Fibroblast of upper back skin (primary cell): ENCODE measurements at places on chromosomes 1 and 21.

- no peak for DNase-seq
Observed at GRCh38 chr1:64851664-64852063, 106.8 kb downstream of the RAVER2 start.

DNA sequence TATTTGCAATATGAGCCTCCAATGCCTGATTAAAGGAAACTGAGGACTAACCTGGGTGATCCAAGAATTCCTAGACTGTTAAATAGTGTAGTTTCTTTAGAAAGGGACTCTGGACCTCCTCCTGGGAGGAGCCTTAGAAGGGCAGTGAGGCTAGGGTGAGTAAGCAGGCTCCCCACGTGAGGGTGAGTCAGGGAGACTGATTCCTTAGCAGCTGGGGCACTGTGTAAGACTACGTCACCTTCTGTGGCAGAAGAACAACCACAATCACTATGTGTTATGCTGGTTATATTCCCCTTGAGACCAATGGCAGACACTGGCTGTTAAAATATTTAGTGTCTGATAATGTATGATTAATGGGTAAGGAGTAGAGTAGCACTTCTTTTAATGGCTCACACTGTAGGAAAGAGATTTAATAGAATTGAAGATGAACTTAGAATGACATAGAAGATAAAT lies 53.3 kb upstream of the SYT14 start:
- DNase-seq = peak; percentile 99

DNA sequence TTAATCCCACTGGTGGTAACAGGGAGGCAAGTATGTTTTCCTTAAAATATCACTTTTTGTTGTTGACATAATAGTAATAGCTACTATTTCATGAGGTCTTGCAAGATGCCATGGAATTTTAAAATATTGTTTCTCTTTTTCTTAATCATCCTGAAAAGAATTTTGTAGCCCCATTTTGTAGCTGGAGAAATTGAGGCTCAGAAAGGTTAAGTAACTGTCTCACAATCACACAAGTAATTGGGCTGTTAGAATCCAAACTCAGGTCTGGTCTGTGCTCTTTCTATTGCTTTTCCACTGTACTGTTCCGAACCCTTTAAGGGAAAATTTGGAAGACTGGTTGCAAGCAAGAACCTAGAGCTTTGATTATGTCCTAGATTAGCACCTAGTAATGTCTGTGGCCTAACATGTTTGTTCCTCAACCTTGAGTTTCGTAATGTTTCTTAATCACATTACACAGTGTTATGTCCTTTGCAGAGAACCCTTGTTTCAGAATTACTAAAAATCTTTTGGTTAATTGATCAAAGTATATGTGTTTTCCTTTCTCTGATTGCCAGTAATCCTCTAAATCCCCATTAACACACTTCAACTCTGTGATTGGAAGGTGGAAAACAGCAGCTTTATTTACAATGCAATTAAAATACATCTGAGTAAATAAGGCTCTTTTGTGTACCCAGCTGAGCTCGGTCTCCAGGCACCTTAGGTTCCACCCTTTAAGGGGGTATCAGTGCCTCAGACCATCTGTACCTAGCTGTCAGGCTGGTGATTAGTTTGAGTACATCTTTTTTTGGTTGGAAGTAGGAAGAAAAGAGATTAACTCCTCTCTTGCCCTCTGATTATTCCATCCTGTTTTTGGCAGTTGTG lies 10.4 kb downstream of the LRRC42 start:
- no peak for DNase-seq

DNA sequence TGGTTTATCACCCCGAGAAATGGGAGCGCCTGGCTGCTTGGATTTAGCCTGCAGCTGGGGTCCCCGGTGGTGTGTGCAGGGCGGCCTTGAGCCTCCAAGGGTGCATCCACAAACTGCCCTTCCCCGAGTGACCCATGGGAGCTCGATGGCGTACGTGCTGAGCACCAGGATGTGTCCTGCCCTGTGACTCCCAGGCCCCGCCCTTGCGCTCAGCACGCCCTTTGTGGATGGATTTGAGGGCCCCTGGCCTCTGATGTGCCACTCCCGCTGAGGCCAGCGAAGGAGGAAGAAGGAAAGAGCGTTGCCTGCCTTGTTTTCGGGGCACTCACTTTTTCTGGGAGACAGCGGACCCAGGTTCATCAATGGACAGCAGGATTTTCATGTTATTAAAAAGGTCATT lies 1.7 kb upstream of the TFF3 start:
- no peak for DNase-seq

DNA sequence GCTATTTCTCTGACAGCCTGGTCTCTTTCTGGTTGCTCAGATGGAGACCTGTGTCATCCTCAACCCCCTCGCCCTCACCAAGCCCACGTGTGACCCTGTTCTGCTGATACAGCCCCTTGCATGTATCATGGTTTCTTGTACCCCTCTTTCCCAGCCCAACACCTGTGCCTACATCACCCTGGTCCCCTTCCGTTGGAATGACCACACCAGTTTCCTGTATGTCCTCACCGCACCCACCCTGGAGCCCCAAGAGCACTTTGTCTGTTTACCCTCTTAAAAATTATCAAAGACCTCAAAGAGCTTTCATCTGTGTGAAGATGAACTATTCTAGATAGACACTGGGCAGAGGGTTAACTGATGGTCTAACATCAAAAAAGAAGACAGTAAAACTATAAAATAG lies 179.5 kb downstream of the GALNT2 start:
- DNase-seq = no peak

DNA sequence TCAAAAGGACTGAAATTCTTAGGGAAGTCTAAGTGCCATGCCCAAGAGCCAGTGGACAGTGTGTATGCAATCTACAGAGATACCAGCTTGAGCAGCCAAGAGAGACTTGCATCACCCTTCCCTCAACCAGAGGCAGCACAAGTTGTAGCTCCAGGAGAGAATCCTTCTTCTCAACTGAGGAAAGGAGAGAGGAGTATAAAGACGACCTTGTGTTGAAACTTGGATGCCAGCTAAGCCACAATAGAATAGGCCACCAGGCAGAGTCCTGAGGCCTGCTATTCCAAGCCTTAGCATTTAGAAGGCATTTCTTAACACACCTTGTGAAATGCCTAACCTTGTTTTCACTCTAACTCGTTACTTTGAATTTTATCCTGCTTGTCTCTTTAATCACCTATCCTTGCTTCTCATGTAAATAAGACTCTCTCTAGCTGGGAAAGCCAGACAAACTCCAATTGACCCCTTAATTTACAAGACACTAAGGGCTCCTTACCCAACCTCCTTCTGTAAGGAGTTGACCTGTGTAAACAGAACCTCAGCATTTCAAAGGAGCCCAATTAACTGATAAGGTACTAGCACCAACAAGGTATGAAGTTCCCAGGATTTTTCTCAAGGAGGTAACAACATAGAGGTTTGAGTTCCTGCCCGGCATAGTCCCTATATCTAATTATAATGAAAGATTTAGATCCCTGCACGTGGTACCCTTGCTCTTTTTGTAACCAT lies 738.8 kb downstream of the AMY1C start:
- no peak for DNase-seq

- DNase-seq = peak; percentile 61
Observed at GRCh38 chr1:91526496-91526895, 25.8 kb downstream of the CDC7 start.

- DNase-seq = no peak
Observed at GRCh38 chr1:233744779-233745513, 131.0 kb downstream of the KCNK1 start.

- DNase-seq = peak; percentile 9
Observed at GRCh38 chr1:40243351-40243750, 4.4 kb upstream of the TMCO2 start.

- no peak for DNase-seq
Observed at GRCh38 chr1:110356379-110356778, 17.2 kb downstream of the RBM15 start.

DNA sequence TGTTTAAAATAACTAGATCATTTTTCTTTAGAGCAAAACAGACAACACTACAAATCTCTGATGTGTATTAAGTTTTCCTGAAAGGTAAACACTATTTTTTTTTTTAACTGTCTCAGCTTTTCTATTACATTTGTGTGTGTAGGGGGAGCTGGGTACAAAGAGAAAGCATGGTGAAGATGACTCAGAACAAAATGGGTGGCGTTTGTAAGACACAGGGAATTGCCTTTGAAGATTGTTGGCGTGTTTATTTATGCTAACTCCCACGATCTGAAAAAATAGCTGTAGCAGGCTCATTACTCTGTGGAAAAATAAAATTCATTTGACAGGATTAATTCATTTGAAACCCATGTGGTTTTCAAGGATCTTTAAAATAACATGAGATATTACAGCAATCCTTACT lies 285.1 kb downstream of the RYR2 start:
- no peak for DNase-seq

DNA sequence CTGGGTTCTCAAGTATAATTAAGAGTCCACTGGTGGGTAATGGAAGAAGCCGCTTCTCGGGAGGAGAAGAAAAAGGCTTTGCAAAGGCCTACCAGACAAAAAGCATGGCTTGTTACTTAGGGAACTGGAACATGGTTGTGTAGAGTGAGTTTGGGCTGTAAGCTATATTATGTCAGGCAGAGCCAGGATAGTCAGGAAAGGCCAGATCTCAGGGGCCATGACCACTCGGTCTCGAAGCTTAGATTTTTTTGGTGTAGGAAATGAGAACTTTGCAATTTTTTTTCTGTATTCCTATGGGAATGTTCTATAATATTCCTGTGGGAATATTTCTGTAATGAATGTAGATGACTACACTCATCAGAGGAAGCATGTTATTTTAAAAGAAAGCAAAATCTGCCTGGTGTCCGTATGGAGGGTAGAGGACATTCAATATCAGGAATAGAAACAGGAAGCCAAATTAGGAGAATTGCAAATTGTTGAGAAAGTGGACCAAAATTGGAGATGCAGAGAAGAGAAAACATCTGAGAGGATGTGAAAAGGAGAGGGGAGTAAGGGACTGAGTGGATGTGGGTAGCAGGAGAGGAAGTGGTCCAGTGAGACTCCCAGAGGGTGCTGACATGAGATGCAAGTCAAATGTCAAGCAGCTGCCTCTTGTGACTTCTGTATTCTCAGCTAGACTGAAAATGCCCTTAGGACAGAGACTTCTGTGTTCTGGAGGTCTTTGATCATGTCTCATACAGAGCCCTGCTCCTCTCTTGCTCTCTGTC lies 45.2 kb upstream of the HAO2 start:
- no peak for DNase-seq

GRCh38 chr1:116769104-116769452 lies 14.8 kb downstream of the CD2 start:
- DNase-seq = no peak

DNA sequence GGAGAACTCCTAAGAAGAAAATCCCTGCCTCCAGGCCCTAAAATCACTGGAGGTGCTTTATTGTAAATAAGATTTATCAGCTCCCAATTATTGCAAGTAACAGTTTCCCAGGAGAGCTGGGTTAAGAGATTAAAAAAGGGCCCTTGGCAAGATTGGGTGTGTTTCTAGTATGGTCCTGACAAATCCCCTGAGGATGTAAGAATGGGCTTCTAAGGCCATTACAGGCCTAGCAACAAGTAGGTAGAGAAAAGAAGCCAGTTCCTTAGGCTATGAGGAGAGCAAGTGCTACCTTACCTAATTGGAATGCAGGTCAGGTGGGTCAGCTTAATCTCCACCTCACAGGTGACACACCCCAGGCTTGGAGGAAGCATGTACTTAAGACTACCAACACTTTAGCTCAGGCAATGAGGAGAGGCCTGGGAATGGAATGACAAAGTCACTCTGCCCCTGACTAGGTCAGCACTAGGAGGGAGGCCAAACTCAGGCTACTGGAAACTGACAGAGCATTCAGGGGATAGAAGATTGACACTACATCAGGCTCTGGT lies 6.8 kb upstream of the OTUD7B start:
- DNase-seq = no peak

DNA sequence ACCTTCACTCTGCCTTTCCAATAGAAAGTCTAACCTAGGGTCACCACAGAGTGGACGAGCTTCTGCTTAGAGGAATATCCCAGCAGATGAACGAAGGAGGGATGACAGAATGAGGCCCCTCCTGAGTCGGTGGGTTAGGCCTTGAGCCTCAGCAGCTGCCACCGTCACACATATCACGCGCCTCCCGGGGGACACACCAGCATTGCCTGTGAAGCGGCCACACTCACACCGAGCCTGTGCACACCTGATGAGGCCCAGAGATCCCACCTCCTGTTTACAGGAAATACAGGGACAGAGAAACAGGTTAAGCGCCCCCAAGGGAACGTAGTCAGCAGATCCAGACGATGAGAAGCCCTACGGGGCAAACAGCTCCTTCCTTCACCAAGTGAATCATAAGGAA lies 25.1 kb upstream of the LRRC47 start:
- no peak for DNase-seq

DNA sequence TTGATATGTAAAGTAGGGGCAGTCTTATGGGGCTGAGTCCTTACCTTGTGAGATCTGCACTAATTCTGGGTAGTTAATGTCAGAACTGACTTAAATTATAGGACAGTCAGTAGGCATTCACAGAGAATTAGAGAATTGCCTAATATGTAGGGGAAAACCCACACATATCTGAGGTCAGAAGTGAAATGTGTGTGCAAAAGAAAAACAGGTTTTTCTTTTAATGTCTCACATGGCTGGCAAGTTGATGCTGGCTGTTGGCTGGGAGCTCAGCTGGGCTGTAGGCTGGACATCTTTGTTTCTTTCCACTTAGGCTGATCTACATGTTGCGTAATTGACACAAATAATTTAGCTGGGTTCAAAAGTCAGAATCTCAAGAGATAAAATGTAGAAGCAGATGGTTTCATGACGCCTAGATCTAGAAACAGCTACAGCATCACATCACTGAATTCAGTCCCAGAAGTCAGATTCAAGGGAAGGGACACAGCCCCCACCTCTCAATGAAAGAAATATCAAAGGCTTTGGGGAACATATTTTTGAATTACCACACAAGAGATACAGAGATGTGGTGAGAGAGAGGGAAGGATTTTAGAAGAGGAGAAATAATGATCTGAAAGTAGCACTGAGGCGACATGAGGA lies 98.9 kb downstream of the TNFSF18 start:
- peak; percentile 70 for DNase-seq

DNA sequence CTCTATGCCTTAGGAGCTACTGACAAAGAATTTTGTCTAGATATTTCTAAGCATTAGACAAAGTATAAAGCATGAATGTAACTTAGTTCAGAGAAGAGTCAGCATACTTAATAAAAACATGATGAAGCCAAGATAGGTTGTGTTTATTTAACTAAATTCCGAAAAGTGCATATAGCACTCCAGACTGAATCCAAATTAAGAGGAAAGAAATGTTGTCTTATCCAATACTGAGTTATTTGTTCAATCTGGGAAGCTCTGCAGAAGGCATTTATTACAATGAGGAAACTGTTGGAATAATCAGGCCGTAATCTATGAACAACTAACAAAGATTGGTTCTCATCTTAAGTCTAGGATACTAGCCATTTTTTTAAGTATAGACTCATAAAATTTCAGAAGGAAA lies 100.2 kb downstream of the TNFSF18 start:
- DNase-seq = no peak

- DNase-seq = no peak
Observed at GRCh38 chr1:12016182-12016581, 3.1 kb upstream of the MIIP start.

DNA sequence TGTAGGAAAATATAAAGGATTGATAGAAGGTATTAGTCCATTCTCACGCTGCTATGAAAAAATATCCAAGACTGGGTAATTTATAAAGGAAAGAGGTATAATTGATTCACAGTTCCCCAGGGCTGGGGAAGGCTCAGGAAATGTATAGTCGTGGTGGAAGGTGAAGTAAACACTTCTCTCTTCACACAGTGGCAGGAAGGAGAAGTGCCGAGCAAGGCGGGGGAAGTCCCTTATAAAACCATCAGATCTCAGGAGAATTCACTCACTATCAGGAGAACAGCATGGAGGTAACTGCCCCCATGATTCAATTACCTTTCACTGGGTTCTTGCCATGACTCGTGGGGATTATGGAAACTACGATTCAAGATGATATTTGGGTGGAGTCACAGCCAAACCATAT lies 1806.0 kb downstream of the MRPL39 start:
- no peak for DNase-seq
